ENCODE measurements at places on chromosomes 16 and 17. TPM values are rescaled to one million over a fixed set of nuclear protein-coding genes. Genes with fewer than 3 reads are reported as not detected.

GRCh38 chr16:56424791-56425438, 430 bp downstream of the AMFR start:
- DNase-seq: no peak

DNA sequence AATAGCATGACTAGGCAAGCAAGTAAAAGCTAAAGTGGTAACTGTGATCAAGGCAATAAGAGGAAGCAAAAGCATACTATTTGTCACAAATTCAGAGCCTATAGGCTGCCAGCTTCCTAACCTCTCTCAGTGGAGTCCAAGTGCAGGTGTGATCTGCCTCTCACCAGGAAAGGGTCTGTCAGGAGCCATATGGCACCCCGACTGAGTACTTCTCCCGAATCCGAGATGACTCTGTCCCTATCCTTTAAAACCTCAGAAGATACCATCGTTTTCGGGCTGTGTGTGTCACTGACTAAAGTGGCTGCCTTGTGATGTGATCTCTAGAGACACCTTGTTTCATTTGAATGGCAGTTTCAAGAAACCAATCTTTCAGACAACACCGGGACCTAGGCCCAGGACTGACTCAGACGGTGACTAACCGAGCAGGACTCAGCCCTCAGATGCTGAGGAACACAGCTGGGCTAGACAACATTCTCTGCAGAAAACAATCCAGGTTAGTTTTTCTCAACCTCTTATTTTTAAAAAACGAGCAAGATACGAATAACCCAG, 63.6 kb downstream of the SMG6 start:
- peak; percentile 51 for DNase-seq

GRCh38 chr16:56517206-56517605, 2.6 kb downstream of the BBS2 start:
- DNase-seq: no peak

DNA sequence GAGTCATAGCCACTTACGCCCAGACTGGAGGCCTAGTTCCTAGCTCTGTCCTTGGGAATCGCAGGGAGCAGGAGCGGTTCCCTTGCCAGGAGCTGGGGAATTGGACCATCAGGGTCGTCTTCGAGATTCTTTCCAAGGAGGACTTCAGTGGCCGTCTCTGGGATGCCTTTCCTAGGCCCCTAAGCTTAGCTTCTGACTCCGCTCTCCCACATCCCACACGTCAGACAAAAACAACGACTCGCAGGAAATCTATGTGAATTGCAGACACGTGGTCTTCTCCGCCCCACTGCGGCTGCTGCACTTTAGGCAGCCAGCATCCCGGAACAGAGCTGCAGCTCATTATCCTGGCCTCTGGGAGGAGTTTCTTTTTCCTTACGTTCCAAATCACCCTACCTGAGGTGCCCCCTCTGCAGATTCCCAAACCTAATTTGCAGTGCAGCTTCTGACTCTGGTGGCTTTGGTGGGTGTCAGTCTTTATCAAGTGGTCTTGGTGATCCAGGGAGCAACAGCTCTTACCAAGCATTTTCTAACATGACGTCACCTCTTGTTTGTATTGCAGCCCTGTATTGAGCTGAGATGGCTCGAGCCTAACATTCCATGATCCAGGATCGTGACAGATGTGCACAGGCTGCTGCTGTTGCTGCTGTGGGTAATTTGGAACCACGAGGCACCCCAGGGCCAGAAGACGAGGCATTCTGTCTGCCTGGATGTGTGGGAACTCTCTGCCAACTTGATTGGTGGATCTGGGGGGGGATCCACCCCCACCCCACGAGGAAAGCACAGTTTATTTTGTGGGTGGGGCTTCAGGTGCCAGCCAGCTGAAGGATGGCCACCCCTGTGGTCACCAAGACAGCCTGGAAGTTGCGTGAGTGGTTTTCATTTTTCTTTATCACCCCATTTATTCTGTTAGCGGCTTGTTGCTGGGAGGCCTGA, 1.1 kb downstream of the KATNB1 start:
- DNase-seq: peak; percentile 70

DNA sequence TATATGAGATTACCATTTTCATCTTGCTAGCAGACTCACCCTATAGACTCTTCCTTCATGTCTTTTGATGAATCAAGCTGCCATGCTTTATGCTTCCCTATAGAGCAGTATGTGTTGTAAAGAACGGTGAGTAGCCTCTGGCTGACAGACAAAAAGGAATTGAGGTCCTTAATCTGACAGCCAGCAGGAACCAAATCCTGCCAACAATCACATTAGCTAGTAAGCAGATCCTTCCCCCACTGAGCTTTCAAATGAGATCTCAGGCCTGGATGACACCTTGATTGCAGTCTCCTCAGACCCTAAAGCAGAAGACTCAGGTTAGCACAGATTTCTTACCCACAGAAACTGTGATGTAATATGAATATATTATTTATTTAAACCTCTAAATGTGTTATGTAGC, 577.0 kb downstream of the CDH11 start:
- DNase-seq: no peak

- DNase-seq: no peak
Measured at GRCh38 chr17:64186171-64187092, 56.5 kb upstream of the ERN1 start.

GRCh38 chr17:78129351-78130089, 965 bp upstream of the TMC6 start:
- no peak for DNase-seq

The FBXW10B gene
- 4.6 TPM for total RNA-seq

The CSNK2A2 gene
- total RNA-seq: 26.6 TPM
